ENCODE measurements at places on chromosomes 5 and 9.

DNA sequence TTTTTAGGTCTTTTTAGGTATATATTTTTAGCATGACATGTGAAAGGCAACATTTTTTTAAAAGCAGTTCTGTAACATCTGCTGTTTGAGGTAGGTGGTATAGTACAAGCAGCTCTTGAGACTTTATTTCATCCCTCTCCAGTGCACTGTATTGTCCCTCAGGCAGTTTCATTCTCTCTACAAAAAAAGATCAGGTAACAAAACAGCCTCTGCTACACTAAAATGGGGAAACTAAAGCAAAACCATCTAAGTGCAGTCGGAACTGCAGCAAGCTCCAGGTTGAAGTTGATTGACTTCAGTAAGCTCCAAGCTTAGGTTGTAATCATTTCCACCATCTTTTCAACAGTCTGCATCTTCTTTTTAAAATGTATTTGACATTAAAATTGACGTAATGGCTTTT lies 195.6 kb downstream of the DEPDC1B start:
- no peak for DNase-seq

DNA sequence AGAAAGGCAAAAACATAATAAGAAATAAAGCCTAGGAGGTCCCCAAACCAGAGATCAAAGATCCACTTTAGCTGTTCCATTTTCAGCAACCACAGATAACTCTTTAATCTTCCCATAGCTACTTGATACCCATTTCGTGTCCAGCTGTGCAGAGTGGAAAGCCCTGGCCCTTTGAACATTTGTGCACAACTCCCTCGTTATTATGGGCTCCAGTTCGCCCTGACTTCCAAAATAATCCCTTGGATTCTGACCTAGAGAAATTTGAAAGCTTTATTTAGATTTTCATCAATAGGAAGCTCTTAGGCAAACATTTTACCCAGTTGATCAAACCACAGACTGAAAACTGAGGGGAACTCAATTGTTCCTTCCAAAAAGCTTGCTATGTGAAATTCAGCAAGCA lies 4.8 kb downstream of the MYOT start:
- DNase-seq = no peak

DNA sequence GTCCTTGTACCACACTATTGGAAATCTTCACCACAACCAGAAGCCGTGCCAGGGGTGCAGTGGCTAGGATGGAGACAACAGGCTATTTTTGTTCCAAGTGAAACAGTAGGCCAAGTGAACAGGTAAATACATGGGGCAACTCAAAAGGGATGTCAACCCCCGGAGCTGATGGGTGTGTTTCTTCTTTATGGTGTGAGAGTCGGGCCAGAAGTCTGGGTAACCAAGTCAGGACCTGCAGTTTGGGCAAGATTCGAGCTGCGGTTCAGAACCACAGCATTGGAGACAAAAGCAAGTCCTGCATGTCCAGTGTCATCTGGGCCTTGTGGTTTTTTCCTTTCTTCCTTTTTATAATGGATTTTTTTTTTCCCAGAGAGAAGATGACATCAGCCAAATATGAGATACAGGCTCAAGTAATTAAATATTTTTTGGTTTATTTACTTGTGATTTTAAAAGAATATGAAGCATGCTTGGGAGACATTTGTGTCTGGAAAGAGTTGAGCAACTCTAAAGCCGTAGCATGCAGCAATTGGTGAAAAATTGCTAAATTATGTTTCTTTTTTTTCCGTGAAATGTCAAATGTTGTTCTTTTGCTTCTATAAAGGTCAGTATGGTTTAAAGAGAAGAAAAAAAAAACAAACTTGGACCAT lies 261.6 kb downstream of the ARRDC3 start:
- no peak for DNase-seq

GRCh38 chr9:97889941-97890887 lies 32.1 kb downstream of the TRMO start:
- peak; percentile 47 for DNase-seq

DNA sequence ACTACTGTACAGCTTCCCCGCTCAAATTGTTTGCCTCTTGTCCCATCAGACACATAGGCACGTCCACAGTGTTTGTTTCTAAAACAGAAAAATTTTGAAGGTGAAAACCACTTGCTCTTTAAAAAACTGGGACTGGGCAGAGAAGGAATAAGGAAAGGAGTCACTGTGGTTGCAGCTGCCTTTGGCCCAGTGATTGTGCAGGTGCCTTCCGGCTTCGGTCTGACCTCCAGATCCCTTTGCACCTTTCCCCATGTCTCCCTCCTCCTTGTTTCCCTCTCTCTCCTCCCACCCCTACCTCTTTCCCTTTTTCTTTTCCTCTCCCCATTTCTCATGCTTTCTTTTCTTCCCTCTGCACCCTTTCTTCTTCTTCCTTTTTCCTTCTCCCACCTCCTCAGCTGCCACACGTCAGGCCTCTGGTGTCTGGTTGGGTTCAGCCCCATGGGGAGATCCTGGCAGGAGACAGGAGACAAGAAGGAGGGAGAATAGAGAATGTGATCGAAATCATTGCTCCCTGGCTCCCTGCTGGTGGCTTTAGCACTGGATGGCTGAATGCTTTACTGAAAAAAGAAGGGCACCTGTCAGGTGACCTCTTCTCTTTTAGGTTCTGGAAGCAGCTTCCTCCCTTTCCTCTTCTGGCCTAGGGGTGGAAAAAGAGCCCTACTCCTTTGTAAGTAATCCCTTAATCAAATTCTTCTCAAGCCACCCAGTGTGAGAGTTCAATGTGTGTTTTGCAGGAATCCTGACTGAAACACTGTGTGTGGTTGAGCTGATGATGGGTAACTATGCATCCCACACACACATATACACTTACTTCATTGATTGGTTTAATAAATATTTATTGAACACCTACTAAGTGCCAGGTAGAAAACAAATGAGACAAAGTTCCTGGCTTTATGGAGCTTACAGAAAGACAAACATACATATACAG lies 267.3 kb downstream of the MAST4 start:
- DNase-seq = no peak

- no peak for DNase-seq
Measured at GRCh38 chr5:38373743-38374142, 115.4 kb downstream of the EGFLAM start.

DNA sequence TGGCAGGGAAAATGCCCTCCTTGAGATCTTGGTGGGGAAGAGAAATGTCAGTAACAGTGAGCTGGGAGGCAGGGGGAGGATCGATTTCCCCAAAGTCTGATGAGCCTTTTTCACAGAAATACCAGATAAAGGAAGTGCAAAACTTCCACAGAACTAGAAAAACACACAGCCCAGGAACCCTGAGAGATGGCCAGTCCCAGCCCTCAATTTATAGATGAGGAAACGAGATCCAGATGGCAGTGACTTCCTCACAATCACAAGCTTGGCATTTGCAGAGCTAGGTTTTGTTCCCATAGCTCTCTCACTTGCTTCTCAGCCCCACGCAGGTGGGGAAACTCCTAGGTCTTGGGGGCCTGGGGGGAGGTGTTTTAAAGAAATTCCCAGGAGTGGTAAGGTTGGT lies 3.8 kb upstream of the GGTA1 start:
- DNase-seq = no peak

GRCh38 chr9:75964427-75964826 lies 74.0 kb downstream of the PCSK5 start:
- no peak for DNase-seq

- no peak for DNase-seq
Measured at GRCh38 chr5:115579747-115580173, 22.5 kb downstream of the TICAM2 start.

DNA sequence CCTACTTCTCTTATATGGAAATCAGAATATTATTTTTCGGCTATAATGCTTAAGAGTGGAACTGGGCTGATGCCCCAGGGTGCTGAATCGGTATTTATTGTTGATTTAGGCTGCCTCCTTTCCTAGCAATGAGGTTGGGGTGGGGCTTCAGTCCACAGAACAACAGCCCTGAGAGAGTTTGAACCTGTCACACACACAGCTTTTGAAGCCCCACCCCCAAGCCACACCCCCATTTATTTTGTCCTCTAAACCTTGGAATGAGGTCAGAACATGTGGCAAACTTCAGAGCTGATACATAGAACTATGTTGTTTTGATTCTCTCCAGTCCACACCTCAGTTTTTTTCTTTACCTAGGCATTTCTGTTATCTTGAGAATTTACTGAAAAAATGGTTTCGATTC lies 51.7 kb upstream of the CAMK4 start:
- no peak for DNase-seq

GRCh38 chr5:149466457-149466972 lies 84.7 kb downstream of the CSNK1A1 start:
- no peak for DNase-seq

DNA sequence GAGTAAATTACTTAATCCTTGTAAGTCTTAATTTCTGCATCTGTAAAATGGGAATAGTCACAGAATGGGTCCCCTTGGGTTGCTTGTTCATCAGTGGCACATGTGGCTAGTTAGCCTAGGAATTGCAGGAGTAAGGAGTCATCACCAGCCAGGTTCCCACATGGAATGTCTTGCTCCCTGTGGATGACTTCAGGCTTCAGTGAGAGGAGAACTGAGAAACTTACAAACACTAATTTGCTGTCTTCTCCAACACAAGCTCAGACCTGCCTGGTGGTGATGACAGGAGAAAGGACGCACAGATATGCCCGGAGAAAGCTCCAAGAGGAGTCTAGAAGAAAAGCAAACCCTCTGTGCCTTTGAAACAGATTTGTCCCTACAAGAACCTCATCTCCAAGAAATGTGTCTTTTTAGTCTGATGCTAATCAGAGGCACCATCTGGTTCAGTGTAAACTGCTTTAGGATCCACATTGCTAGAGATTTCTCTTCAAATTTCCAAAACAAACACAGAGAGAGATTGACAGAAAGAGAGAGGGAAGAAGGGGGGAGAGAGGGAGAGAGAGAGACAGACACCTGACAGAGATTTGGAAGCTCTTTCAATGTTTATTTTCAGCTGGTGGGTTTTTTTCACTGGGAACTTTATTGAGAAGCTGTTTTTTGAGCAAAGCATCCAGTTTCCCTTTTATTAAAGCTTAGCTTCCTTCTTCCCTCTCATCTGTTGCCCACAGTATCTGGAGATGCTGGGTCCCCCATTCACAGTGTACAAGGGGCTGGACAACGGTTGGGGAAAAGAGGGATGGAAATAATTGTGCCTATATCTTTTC lies 128.3 kb downstream of the DOCK2 start:
- no peak for DNase-seq

DNA sequence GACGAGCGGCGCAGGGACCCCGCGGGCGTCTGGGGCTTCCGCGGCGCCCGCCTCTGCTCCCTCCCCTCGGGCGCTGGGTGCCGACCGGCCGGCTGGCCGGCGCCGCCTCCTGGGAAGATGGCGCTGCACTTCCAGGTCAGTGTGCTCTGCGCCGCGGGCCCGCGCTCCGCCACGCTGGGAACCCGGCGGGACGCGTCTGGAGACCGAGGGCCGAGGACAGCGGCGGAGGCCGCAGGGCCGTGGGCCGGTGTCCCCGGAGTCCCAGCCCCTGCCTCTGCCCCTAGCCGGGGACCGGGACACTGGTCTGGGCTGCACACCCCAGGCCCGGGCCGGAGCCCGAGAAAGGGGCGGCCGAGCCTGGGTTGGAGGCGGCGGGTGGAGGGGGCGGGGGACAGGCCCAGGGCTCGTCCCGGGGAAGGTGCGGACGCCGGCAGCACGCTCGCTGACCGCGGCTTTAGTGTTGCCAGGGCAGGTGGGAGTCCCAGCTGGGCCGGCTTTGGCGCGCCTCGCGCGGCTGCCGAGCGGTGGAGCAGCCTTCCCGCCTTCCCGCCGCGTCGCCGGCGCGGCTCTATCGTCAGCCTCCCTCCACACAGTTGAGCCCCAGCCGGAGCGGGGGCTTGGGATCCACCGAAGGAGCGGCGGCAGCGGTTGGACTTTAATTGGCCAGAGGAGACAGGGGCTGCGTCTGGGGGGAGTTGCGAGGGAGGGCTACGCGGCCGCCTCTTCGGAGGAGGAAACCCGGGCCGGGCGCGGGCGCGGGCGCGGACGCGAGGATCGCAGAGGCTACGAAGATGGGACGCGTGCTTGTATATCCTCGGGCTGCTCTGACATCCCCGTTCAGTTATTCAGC lies at the start of gene RANBP17:
Gene RANBP17, plus strand, starts transcription at position 102 of the 850 bp plus-strand sequence.
- DNase-seq = peak; percentile 55

GRCh38 chr9:87461256-87461655 lies 36.4 kb upstream of the DAPK1 start:
- no peak for DNase-seq

DNA sequence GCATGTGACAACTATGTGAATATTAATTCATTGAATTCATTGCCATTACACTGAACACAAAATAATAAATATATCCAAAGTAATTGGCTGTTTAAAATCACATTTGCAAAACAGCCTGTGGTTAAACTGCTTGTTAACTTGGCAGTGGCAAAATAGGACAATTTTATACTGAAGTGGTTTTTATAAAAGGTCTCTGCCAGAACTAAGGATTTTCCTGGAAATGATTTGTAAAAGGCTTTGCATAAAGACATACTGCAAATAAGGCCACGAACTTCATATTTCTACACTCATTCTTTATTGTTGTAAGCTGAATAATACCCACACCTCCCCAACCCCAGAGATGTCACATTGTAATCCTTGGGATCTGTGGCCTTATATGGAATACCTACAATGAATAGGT lies 370.3 kb upstream of the RGMB start:
- no peak for DNase-seq

DNA sequence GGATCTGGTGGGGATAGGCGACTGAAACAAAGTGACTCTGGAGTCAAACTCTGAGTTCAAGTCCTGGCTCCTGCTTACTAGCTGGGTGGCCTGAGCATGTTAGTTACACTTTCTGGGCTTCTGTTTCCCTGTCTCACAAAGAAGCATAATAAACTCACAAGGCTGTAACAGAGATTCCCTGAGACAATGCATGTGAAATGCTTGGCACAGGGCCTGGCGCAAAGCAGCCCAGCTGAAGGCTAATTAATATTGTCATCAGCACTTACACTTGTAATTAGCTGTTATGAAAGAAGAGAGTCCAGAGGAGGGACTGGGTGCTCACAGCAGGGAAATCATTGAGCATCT lies 64.1 kb upstream of the SPOCK1 start:
- no peak for DNase-seq

DNA sequence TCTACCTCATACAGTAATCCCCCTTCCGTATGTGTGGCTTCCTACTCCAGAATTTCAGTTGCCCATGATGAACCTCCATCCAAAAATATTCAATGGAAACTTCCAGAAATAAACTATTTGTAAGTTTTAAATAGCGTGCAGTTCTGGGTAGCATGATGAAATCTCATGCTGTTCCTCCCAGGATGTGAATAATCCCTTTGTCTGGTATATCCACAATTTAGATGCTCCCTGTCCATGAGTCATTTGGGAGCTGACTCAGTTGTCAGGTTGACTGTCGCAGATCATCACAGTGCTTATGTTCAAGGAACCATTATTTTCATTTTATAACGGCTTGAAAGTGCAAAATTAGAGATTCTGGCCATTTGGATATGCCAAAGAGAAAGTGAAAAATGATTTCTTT lies 290.1 kb upstream of the CDH9 start:
- no peak for DNase-seq

DNA sequence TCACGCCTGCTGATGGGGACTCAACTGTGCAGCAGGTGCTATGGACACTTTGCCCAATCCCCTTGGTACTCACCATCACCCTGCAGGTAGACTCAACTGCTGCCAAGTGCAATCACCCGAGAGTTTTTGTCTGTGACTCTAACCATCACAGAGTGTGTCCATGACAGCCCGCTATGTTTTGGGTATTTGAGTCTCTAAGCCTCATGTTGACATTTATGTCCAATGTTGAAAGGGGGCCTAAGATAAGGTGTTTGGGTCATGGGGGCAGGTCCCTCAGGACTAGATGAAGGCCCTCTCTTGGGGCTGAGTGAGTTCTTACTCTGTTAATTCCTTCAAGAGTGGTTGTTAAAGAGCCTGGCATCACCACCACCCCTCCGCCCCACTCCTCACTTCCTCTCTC lies 44.1 kb upstream of the GABRP start:
- DNase-seq = no peak

Measured in right lobe of liver (tissue), 6 donors.